ENCODE measurements at places on chromosomes 6 and 20.

GRCh38 chr6:96522465-96523009, 931 bp downstream of the UFL1 start:
- DNase-seq, result no peak

DNA sequence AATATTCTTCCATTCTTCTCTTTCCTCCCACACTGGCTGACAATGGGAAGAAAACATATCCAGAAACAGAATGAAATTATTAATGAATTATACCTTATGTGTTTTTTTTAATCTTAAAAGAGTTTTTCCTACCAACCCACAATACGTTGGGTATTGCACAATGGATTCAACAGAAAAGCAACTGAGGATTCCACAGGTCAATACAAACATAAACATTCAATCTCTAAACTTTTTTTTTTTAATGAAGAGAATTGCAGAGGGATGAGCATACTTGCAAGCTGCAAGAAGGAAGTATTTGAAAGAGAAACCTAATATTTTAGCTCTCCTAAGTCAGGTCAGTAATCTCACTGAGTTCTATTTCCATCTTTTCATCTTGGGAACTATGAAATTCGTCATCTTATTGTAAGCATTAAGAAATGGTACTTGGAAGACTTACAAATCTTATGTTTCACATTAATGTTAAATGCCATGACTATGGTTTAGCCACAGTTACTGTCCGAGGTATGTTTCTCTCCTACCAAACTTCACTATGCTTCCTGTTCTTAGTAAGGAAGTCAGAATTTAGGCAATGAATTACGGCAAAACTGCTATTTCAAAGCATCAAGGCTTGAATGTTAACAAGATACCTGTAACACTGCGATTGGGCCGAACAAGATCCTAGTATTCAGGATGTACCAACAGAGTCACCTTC, 100.8 kb downstream of the HIVEP2 start:
- DNase-seq, result no peak

DNA sequence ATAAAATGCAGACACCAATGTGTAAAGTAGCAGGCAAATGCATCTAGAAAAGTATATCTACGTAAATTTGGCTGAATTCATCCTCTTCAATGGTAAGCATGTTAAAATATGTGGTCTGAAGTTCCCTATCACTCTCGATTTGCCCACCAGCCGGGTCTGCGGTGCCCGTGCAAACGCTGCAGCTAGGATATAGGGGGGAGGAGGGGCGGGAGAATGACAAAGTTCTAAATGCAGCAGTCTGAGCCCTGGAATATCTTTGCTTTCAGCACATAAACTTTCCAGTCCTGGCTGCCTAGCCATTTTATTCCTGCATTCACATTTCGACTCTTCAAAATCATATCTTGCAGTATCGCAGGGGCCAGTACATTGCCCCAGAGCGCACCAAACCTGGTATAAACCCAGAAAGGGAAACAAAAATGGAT, 708 bp downstream of the NRN1 start:
- no peak for DNase-seq

- no peak for DNase-seq
Measured at GRCh38 chr6:12698298-12698697, 18.3 kb upstream of the PHACTR1 start.

DNA sequence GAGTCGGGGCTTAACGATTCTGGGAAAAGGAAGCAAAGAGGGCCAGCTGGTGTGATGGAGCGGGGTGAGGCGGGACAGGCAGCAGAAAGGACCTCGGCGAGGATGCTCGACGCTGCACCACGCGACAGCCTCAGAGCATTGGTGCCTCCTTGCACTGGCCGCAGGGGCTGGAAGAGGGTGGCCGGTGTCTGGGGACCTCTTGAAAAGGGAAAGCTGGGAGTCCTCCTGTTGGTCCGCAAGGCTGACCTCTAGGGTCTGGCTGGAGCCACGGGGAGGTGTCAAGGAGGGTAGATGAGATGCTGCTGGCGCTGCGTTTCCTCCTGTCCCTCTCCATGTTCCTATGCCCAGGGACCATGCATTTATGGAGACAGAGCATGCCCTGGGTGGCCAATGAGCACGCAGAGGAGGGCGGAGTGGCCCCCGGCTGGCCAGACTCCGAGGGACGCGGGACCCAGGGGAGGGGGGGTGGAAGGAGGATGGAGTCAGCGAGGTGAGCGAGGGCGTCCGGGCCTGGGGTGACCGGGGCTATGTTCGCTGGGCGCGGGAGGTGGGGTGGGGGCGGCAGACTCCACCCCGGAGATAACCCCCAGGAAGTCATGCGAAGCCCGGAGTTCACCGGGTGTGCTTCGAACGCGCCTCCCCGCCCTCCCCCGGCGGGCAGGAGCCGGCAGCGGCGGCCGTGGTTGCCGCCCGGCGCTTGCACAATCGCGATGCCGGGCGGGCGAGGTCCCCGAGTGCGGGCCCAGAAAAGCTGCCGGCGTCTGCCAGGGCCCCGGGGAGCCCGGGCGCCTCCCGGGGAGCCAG, at the start of gene CYP24A1:
Gene CYP24A1, minus strand, starts transcription at position 334 of the 804 bp plus-strand sequence. CDS start 407 bp downstream, outside the sequence.
- DNase-seq, result no peak

DNA sequence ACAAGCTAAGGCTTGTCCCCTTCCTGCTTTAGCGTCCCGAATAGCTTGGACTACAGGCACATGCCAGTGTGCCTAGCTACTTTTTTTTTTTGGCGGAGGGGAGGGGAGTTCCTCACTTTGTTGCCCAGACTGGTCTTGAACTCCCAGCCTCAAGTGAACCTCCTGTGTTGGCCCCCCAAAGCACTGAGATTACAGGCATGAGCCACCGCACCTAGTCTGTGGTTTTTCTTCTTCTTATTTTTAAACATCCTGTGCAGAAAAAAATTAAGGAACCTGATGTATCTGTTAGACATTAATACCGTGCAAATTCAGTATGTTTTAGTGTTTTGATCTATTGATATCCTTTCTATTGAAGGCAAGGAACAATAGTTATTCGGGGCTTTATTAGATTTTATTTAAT, 25.7 kb downstream of the HIVEP1 start:
- DNase-seq, result no peak

DNA sequence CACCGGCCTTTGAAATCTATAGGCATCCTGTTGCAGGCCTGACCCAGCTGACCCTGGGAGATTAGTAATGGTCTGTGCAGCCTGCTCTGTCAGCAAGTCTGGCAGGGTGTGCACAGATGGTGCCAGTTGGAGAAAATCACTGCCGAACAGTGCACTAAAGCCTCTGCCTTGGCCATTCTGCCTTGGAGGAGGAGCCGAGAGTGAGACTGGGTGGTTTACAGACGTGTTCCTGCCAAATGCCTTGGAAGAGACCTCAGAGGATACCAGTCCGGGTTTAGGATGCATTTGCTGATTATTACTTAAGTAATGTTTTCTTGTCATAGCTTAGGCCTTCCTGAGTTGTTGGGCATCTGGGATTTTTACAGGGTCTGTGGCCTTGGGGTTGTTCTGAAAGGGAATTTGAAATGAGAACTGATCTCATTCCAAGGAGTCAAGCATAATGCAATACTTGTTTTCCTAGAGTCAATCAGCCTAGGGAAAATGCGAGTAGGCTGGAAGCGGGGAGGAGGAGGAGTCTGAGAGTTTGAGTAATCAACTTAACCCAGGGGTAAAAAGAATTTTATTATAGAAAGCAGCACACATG, 292.1 kb downstream of the SOX4 start:
- no peak for DNase-seq

- DNase-seq, result no peak
Measured at GRCh38 chr20:48455651-48456365, 372.0 kb downstream of the PREX1 start.

GRCh38 chr6:111944541-111944940, 71.3 kb upstream of the FYN start:
- no peak for DNase-seq

GRCh38 chr20:7608250-7608649, 332.0 kb downstream of the HAO1 start:
- DNase-seq, result no peak

GRCh38 chr20:57248132-57248797, 18.2 kb downstream of the BMP7 start:
- DNase-seq, result no peak

- DNase-seq, result peak; percentile 92
Measured at GRCh38 chr6:36962874-36963273, 8.3 kb downstream of the PI16 start.

- DNase-seq, result no peak
Measured at GRCh38 chr6:146972546-146972945, 231.7 kb upstream of the STXBP5 start.

DNA sequence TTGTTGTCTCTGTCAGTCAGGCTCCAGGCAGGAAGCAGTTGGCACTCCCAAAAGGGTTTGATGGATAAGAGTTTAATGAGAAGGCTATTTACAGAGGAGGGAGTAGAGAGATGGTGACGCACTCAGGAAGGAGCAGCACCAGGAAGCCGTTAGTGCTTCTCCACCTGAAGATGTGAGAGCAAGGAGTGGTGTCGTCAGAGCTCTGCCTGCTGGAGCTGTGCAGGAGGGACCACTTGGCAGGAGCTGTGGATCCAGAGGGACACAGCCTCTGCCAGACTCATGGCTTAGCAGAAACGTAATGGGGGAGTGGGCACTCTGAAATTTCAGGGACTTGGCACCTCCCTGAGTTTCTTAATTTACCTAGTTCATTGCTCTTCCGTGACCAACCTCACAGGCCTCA, 16.8 kb downstream of the DAAM2 start:
- DNase-seq, result no peak

GRCh38 chr6:31336896-31337496, 20.0 kb downstream of the HLA-B start:
- no peak for DNase-seq

GRCh38 chr6:159833556-159833955, 33.5 kb downstream of the PNLDC1 start:
- DNase-seq, result no peak
